ENCODE measurements at places on chromosomes 12 and 14.

DNA sequence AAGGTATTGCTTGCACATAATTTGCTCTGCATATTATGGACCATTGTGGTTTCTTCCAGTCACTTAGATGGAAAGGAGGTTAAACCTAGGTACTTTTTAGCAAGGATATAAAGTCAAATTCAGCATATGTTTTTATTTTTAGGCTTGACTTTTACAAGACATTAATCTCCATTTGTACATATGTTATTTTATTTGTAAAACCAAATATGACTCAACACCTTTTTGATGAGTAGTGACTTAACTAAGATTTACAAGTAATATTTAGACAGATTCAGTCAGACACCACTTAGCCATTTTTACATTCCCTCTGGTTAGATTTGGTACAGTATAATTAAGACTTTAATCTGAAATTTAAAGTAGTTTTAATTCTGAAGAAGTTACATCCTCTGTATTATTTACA lies 55.0 kb downstream of the BHLHE41 start:
- DNase-seq: no peak

GRCh38 chr12:88309546-88309945 lies 167.4 kb downstream of the TMTC3 start:
- DNase-seq: no peak

DNA sequence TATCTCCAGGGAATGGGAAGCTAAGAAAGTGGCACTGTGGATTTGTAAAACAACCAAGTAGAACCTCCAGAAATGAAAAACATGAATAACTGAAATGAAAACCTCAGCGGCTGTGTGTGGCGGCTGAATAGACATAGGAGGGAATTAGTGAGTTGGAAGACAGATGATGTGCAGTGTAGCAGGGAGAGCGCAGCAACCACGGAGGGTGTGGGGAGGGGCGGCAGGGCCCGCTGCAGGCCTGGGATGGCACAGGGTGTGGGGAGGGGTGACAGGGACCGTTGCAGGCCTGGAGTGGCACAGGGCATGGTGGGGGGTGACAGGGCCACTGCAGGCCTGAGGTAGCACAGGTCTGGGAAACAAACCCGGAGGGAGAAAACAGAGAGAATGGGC lies 51.1 kb downstream of the BEGAIN start:
- DNase-seq: no peak

DNA sequence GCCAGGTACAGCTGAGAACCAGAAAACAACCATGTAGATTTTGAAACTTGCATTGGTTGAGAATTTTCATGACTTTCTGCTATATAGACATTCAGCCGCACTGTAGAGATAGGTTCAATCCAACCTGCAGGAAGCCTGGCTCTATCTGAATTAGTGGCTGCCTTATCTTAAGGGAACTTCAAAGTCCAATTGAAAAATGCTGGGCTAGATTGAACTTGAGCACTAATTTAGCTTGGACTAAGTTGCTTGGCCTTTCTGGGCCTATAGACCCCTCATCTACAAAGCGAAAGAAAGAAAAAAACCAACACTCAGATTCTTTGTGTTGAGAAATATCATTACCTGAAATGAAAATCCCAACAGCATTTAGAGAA lies 332.4 kb downstream of the NUAK1 start:
- DNase-seq: no peak

- no peak for DNase-seq
Measured at GRCh38 chr12:93802293-93802692, 125.1 kb downstream of the CRADD start.

- DNase-seq: no peak
Measured at GRCh38 chr14:33045760-33046159, 107.1 kb downstream of the NPAS3 start.

DNA sequence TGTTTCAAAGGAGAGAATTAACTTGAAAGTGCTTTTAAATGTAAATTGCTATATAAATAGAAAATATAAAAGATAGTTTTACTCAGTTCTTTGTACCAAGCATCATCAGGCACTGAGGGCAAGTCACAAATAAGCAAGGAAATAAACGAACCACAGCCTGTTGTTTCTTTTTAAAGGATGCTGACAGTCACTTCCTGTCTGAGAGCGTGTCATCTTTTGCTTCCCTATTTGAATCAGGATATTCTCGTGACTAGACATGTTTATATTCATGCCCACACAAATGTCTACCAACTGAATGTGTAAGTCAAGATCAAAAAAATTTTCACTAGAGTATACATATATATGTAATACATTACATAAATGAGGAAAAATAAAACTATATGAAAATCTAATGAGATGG lies 31.4 kb upstream of the SLC2A13 start:
- DNase-seq: no peak

DNA sequence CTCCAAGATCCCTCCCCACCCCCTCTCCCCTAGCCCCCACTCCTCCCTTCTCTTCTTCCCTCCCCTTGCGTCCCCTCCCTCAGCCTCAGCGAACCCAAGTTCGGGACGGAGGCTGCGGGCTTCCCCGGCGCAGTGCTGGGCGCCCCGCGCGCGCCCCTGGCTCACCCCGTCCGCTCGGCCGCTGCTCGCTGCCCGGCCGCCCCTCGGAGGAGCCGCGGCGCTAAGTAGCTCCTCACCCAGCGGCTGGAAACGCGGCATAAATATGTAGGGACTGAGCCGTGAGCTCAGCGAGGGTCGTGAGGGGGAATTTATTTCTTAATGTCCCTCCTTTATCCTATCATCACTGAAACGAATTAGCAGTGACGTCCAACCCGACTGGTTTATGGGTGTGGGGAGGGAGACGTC lies at the start of gene NOS1:
Gene NOS1 (minus strand): TSS at position 280 of the 405 bp plus-strand sequence. CDS start 30,557 bp downstream, outside the sequence.
- DNase-seq: no peak

- DNase-seq: no peak
Measured at GRCh38 chr12:96289067-96289466, 94.9 kb downstream of the ELK3 start.

DNA sequence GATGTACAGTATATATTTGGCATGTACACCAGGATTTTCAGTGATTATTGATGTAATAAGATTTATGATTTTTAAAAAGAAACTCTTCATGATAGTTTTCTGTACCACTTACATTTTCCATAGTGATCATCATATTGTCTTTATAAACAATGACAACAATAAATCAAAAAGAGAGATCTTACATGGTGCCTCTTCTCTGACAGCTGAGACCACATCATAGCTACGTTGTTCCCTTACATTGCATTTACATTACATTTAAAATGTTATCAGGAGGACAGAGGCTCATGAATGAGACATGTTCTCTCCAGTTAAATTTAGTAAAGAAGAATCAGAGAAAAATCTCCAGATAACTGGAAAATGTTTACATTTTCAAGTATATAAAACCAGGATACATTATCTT lies 112.4 kb downstream of the PRKCH start:
- no peak for DNase-seq

DNA sequence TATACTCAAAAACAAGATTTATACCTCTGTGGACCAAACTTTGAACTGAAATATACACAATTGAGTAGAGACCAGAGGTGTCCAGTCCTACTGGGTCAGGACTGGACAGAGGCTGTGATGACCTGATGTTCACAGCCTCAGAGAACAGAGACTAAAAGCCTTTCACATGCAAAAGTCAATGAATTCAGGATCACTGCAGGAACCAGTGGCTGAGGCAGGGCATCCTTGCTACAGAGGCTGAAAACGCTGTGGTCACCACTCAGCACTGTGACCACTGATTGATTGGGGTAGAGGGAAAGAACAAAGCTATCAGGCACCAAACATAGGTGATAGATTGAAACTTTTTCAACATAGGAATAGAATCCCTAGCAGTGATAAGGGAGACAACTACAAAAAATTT lies 25.1 kb downstream of the GRIP1 start:
- no peak for DNase-seq

GRCh38 chr14:47240748-47241437 lies 434.5 kb downstream of the MDGA2 start:
- DNase-seq: no peak

- DNase-seq: no peak
Measured at GRCh38 chr12:131008131-131008912, 54.6 kb downstream of the ADGRD1 start.
